ENCODE measurements at places on chromosomes 13 and 19.

GRCh38 chr13:70051531-70051930 is 56.1 kb upstream of the ATXN8OS start:
- no peaks in the 10 kb centered on the region for H3K4me1 ChIP-seq
- H3K36me3 ChIP-seq, result no peaks in the 10 kb centered on the region
- no peak overlapping the region for H3K27ac ChIP-seq

GRCh38 chr13:112902101-112902651 is 66.8 kb upstream of the MCF2L start:
- H3K27me3 ChIP-seq, result no peaks in the 10 kb centered on the region
- no peak overlapping the region for H3K4me3 ChIP-seq
- peaks cover 10% of the 10 kb centered on the region for H3K36me3 ChIP-seq

- DNase-seq, result peak; percentile 85
- peak overlapping the region; percentile 99 for H3K27ac ChIP-seq
- peaks cover 8% of the 10 kb centered on the region for H3K36me3 ChIP-seq
- peaks cover 23% of the 10 kb centered on the region for H3K4me1 ChIP-seq
- no peaks in the 10 kb centered on the region for H3K27me3 ChIP-seq
These were observed 53.8 kb downstream of the EPS15L1 start for GRCh38 chr19:16417660-16418596.

GRCh38 chr13:60329221-60329923 is 67.6 kb upstream of the TDRD3 start:
- no peaks in the 10 kb centered on the region for H3K4me1 ChIP-seq
- peaks cover 16% of the 10 kb centered on the region for H3K27me3 ChIP-seq
- H3K4me3 ChIP-seq, result no peak overlapping the region
- no peak for DNase-seq

GRCh38 chr19:1468274-1468820 is 10.7 kb downstream of the C19orf25 start:
- DNase-seq, result no peak
- H3K27me3 ChIP-seq, result peaks cover 16% of the 10 kb centered on the region
- peaks cover 6% of the 10 kb centered on the region for H3K4me1 ChIP-seq
- no peaks in the 10 kb centered on the region for H3K36me3 ChIP-seq
- H3K27ac ChIP-seq, result no peak overlapping the region
- H3K4me3 ChIP-seq, result peak overlapping the region; percentile 25

GRCh38 chr19:31937983-31938382 is 407.4 kb upstream of the ZNF507 start:
- H3K27me3 ChIP-seq, result no peaks in the 10 kb centered on the region
- H3K4me1 ChIP-seq, result no peaks in the 10 kb centered on the region
- H3K36me3 ChIP-seq, result no peaks in the 10 kb centered on the region
- no peak for DNase-seq

GRCh38 chr19:55146078-55146704 is 2.8 kb downstream of the TNNT1 start:
- H3K4me3 ChIP-seq, result peak overlapping the region; percentile 38
- H3K27ac ChIP-seq, result no peak overlapping the region
- no peak for DNase-seq
- no peaks in the 10 kb centered on the region for H3K36me3 ChIP-seq
- H3K27me3 ChIP-seq, result peaks cover 75% of the 10 kb centered on the region

GRCh38 chr13:29801737-29802305 is 48.6 kb downstream of the UBL3 start:
- peaks cover 10% of the 10 kb centered on the region for H3K4me1 ChIP-seq
- H3K27me3 ChIP-seq, result no peaks in the 10 kb centered on the region
- no peaks in the 10 kb centered on the region for H3K36me3 ChIP-seq

DNA sequence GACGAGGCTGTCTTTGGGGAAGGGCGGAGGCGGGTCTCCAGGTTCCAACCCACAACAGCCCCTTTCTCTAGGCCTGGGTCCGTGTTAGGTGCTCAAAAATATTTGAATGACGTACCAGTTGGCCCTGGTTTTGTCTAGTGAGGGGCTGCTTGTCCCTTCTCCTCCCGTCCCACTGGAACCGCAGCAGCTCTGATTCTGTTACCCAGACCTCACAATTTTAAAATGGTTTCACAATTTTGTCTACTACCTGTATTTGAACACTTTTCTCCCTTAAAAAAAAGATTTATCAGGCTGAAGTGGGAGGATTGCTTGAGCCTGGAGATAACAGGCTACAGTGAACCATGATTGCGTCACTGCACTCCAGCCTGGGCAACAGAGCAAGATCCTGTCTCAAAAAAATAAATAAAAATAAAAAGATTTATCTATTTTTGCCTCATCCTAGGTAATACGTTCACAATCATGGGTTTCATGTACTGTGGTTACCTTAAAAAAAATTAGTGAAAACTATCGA is 1.3 kb upstream of the IRF2BP1 start:
- H3K4me3 ChIP-seq, result peak overlapping the region; percentile 95
- peak overlapping the region; percentile 97 for H3K27ac ChIP-seq
- H3K27me3 ChIP-seq, result no peaks in the 10 kb centered on the region

DNA sequence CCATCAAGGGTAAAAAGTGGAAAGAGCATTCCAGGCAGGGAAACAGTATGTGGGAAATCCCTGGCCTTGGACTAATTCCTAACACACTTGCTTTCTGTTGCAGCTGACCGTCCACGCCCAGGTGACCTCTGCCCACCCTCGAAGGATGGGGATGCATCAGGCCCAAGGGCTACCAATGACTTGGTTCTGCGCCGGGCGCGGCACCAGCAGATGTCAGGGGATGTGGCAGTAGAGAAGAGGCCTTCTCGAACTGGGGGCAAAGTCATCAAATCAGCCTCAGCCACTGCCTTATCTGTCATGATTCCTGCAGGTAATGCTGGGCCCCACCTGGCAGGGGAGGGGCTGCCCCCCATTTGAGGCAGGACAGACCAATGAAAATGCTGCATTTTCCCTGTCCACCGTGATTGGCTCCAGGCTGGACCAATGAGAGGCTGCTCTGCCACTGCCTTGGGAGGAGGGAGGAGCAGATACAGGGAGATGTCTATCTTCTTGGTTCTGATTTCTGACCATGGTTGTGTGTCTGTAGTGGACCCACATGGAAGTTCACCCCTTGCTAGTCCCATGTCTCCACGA is 12.6 kb downstream of the DNASE2 start:
- no peak for DNase-seq
- peak overlapping the region; percentile 81 for H3K4me3 ChIP-seq
- H3K27ac ChIP-seq, result no peak overlapping the region
- H3K27me3 ChIP-seq, result no peaks in the 10 kb centered on the region

DNA sequence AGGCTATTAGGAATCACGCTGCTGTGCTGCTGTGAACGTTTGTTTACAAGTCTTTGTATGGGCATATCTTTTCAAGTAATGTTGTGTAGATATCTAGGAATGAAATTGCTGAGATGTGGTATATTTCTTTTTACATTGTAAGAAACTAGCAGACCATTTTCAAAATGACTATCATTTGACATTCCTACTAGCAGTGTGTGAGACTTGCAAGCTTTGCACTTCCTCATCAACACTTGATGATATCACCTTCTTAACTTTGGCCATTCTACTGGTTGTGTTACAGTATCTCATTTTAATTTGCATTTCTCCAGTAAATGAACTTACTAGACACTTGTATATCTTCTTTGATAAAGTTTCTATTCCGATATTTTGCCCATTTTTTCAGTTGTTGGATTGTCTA is 12.1 kb downstream of the METTL21C start:
- H3K27ac ChIP-seq, result no peak overlapping the region
- no peak for DNase-seq
- H3K36me3 ChIP-seq, result peaks cover 4% of the 10 kb centered on the region
- H3K27me3 ChIP-seq, result no peaks in the 10 kb centered on the region
- peaks cover 20% of the 10 kb centered on the region for H3K4me1 ChIP-seq
- no peak overlapping the region for H3K4me3 ChIP-seq

DNA sequence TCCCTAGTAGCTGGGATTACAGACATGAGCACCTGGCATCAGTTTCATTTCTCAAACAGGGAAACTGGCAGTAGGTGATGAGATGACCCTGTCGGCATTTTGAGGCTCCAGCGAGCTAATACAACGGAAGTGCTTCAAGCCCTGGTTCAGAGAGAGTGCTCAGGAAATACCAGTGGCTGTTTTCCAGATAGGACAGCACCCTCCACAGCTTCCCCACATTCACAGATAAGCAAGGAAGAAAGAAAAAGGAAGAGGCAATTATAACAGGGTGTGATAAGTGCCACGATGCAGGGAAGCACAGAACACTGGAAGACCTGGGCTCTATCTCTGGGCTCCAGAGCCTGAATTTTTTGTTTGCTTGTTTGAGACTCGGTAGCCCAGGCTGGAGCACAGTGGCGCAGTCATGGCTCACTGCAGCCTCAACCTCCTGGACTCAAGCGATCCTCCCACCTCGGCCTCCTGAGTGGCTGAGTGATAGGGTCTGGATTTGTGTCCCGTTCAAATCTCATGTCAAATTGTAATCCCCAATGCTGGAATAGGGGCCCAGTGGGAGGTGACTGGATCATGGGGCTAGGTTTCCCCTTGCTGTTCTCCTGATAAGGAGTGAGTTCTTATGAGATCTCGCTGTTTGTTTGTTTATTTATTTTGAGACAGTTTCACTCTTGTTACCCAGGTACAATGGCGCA is 43.5 kb downstream of the PIN1 start:
- H3K27me3 ChIP-seq, result peaks cover 8% of the 10 kb centered on the region
- H3K27ac ChIP-seq, result no peak overlapping the region
- H3K36me3 ChIP-seq, result no peaks in the 10 kb centered on the region
- no peak for DNase-seq
- no peaks in the 10 kb centered on the region for H3K4me1 ChIP-seq

DNA sequence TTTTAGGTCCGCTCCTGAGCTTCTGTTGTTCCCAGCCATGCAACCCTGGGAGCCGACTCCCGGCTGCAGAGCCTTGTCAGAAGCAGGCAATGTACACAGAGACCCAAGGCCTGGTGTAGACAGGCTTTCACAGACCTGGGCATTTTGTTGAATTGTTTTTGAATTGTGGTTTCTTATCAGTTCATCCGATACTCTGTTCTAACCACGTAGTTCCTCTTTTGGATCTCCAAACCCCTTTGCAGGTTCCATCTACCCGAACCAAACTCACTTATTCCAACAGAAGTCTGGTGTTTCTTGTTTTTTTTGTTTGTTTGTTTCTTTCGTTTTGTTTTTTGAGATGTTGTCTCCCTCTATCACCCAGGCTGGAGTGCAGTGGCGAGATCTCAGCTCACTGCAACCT is 6.3 kb upstream of the NLRP2 start:
- H3K27ac ChIP-seq, result peak overlapping the region; percentile 99
- H3K4me1 ChIP-seq, result peaks cover 27% of the 10 kb centered on the region
- peak overlapping the region; percentile 92 for H3K4me3 ChIP-seq
- no peaks in the 10 kb centered on the region for H3K36me3 ChIP-seq
- no peaks in the 10 kb centered on the region for H3K27me3 ChIP-seq
- peak; percentile 69 for DNase-seq

DNA sequence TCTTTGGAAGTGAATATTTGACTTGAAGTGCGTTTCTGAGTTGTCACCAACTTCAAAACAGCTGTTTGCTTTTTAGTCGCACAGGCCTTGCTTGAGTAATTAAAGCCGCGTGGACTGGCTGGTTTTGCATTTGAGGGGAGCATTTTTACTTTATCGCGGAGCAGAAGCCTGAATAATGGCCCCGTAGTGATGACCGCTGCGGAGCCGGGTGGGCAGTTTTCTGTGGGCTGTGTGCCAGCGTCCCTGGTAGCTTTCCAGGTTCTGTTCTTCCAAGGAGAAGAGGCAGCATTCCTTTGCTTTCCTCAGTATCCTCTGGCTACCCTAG is 1.1 kb downstream of the NAA16 start:
- DNase-seq, result peak; percentile 23
- H3K36me3 ChIP-seq, result no peaks in the 10 kb centered on the region
- peaks cover 24% of the 10 kb centered on the region for H3K4me1 ChIP-seq
- peak overlapping the region; percentile 98 for H3K27ac ChIP-seq

- no peak overlapping the region for H3K27ac ChIP-seq
- no peaks in the 10 kb centered on the region for H3K36me3 ChIP-seq
- H3K27me3 ChIP-seq, result peaks cover 17% of the 10 kb centered on the region
- no peak overlapping the region for H3K4me3 ChIP-seq
- H3K4me1 ChIP-seq, result peaks cover 6% of the 10 kb centered on the region
These were observed 30.6 kb upstream of the DPP9 start for GRCh38 chr19:4754248-4754647.
